ENCODE measurements at places on chromosomes 6 and 20.
A peak's percentile ranks its signal among the peaks of the same experiment; 100 is the strongest.

- no peak for DNase-seq
These were observed 98.4 kb downstream of the IPCEF1 start for GRCh38 chr6:154258064-154258757.

GRCh38 chr6:149140137-149140909 lies 177.2 kb upstream of the TAB2 start:
- no peak for DNase-seq

GRCh38 chr20:23257106-23257761 lies 93.4 kb upstream of the NXT1 start:
- no peak for DNase-seq

DNA sequence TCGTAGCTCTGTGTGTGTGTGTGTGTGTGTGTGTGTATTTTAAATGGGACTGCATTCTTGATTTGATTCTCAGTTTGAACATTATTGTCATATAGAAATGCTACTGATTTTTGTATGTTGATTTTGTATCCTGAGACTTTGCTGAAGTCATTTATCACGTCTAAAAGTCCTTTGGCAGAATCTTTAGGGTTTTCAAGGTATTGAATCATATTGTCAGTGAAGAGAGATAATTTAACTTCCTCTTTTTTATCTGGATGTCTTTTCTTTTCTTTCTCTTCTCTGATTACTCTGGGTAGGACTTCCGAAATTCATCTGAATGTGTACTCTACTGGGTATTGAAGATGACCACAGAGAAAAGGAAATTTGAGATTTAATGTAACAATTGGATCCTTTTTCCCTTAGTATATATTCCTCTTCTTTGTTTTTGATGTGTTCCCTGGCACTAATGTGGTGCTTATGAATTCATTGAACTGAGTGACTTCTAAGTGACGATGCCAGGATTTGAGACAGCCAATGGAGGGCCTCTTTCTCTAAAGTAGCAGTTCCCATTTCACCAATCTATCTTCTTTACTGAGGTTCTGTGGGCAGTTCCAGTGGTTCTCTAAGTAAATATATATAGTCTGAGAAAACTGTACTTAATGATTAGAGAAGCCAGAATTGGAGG lies 47.6 kb downstream of the TNFAIP3 start:
- DNase-seq: no peak

DNA sequence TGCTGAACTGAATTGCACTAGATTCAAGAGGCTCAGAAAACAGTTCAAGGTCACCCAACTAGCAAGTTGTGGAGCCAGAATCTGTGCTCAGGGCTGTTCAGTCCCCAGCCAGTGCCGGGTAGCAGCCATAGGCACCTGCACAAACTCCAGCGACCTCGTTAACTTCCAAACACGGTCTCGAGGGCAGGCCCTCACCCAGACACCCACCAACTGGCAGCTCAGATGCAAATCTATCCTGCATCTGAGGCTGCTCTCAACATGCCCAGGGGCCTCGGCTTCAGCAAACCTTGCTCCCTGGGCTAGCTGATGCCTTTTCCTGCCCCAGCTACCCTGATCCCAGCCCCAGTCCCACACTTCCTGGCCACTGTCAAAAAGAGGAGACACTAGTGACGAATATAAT lies 3.7 kb downstream of the JPH2 start:
- DNase-seq: no peak

DNA sequence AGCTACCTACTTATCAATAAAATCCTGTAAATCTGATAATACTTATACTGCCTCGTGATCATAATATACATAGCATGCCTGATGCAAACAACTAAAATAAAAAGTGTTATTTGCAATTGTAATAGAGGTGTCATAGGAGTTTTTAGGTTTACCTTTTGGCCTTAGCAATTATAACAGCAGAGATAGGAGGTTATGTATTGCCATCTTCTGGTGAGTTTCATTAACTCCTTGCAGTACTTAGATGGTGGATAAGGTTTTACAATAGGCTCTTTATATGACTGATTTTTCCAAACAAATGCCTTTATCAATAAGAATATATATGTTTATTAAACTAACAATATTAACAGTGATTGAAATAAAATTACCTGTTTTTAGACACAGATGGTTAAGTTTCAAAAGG lies 27.8 kb upstream of the MYCT1 start:
- no peak for DNase-seq

DNA sequence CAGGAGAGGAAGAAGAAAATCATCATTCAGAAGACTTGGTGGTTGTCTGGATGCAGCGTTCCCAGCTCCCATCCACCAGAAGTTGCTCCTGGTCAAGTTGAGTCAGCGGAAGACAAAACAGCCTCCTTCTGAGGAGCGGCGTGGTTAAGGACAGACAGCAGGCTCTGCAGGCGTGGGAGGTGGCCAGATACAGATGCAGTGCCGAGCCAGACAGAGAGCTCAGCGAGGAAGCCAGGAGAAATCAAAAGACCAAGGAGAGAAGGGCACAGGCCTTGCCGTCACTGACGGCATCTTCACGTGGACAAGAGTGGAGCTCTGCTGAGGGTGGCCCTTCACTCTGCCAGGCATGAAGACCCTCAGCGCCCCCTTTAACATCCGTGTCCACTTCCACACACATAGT lies 158.5 kb downstream of the THBS2 start:
- DNase-seq: no peak

DNA sequence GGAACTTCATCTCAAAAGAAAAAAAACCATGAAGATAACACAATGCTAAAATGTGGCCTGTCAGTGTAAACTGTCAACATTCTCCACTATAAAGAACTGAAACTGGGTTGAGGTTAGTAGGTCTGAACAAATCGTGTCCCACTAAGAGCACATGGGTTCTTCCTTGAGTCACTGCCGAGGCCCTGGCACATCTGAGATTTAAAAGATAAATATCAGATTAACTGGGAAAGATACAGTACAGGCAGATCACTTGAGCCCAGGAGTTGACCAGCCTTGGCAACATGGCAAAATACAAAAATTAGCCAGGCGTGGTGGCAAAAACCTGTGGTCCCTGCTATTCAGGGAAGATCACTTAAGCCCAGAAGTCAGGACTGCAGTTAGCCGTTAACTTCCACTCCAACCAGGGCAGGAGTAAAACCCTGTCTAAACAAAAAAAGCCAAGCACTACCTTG lies 5.6 kb downstream of the EEF1A1 start:
- DNase-seq: no peak

GRCh38 chr20:51560042-51560441 lies 17.5 kb upstream of the NFATC2 start:
- no peak for DNase-seq

DNA sequence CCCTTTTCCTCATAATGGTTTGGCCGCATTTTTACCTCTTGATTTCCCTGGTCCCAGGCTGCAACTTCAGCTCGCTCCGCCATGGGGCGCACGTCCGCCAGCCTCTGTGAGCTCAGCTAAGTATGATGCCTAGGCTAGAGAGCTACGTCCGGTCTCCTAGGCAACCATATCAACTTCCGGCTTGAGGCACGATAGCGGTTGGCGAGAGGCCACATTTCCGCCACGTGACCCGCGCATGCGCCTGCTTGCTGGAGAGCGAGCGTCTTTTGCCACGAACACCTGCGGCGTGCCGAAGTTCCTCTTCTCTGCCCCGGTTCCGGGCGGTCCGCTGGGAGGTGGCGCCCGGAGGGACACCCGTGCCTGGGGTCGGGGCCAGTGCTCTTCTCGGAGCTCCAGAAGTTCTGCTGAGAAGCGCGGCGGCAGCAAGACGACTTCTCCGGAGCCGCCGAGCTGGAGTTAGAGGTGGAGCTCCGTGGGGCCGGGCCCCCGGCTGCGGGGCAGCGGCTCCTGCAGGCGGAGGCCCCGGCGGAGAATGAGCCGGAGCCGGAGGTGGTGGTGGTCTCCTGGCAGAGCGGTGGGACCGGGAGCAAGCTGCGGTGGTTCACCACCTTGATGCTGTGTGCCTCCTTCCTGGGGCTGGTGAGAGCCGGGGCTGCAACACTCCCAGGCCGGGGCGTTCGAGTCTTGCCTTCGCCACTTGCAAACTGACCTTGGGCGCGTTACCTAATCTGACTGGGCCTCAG lies 172.0 kb downstream of the SLC16A10 start:
- DNase-seq: peak; percentile 98

Measured in type B pancreatic cell (in vitro differentiated cells).